ENCODE measurements at places on chromosomes 11 and 22. TPM values are rescaled to one million over a fixed set of nuclear protein-coding genes. Genes with fewer than 3 reads are reported as not detected.

The GAB4 gene
- total RNA-seq: not detected

The FAM83F gene
- 3.2 TPM for total RNA-seq

The ACR gene
- total RNA-seq: not detected

The MMP12 gene
- total RNA-seq: not detected

The OR56A5 gene
- not detected for total RNA-seq

The RFPL3 gene
- not detected for total RNA-seq

The ANKRD49 gene
- 37.9 TPM for total RNA-seq

The RCOR2 gene
- not detected for total RNA-seq

DNA sequence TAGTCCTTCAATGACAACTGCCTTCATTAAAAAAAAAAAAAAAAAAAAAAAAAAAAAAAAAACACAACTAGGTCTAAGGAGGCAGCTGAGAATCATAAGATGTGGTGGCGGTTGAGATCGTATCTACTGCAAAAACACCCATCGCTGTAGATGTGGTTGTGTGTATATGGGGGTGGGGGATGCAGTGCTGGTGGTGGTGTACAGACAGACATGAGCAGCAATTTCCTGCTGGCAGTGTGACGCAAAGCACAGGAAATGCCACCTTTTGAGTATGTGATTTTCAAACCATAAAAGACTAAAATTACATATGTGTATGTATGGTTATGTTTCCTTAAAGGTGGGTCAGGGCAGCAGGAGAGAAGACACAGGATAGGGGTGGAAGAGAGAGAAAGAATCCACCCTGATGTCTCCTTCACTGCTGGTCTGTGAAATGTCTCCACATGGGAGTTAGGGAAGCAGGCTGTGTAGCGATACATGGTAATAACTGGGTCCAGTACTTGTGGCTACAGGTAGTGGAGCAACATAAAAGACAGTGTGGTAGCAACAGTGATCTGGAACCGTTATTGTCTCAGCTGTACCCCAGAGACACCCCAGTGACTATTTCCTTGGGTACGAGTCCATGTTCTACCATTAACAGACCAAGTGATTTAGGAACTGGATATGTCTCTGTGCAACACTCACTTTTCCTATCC lies 57.9 kb downstream of the SYTL2 start:
- peak; percentile 98 for DNase-seq
- no peaks in the 10 kb centered on the region for H3K36me3 ChIP-seq
- no peaks in the 10 kb centered on the region for H3K27me3 ChIP-seq

DNA sequence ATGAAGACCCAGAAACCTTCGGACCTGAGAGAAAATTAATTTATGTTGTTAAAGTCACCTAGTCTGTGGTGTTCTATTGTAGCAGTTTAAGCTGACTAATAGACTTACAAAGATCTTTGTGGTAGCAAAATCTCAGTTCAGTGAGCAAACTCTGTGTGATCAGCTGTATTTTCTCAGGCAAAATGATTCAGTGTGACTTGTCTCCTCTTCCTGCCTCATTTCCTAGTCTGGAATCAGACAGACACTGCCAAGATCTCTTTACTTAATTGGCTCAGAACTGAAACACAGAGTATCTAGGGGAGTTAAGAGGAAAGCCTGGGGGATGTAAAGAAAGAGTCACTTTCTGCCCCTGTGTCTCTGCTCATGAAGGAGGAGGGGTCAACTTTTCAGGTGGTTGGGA lies 564.7 kb downstream of the KCNA4 start:
- no peaks in the 10 kb centered on the region for H3K4me1 ChIP-seq
- no peak overlapping the region for H3K27ac ChIP-seq
- DNase-seq: no peak

All from CD4-positive, CD25-positive, alpha-beta regulatory T cell (primary cell).